Type B pancreatic cell (in vitro differentiated cells): ENCODE measurements at places on chromosomes 1 and 21.
A peak's percentile ranks its signal among the peaks of the same experiment; 100 is the strongest.

DNA sequence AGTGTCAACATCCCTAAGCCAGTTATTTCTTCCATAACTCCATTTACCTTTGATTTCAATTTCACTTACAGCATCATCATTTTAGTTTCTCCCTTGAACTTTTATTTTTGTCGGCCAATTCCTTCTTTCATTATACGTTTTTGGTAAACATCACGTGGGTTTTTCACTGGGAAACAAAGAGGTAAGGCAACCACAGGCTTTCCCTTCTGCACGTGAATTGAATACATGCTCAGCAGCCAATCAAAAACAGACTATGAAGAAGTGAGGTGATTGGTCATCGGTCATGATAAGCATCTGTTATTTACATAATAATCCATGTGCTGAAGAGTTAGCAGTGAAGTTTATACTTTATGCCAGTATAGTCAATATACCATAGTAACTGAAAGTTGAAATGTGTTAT lies 98.7 kb downstream of the NCAM2 start:
- no peak overlapping the region for H3K4me3 ChIP-seq
- no peak for DNase-seq
- no peaks in the 10 kb centered on the region for H3K36me3 ChIP-seq

- peaks cover 5% of the 10 kb centered on the region for H3K4me1 ChIP-seq
- no peaks in the 10 kb centered on the region for H3K27me3 ChIP-seq
- H3K27ac ChIP-seq, result no peak overlapping the region
- no peak for DNase-seq
- peaks cover 31% of the 10 kb centered on the region for H3K36me3 ChIP-seq
- H3K4me3 ChIP-seq, result no peak overlapping the region
Measured at GRCh38 chr1:52691821-52692220, 6.3 kb downstream of the COA7 start.

DNA sequence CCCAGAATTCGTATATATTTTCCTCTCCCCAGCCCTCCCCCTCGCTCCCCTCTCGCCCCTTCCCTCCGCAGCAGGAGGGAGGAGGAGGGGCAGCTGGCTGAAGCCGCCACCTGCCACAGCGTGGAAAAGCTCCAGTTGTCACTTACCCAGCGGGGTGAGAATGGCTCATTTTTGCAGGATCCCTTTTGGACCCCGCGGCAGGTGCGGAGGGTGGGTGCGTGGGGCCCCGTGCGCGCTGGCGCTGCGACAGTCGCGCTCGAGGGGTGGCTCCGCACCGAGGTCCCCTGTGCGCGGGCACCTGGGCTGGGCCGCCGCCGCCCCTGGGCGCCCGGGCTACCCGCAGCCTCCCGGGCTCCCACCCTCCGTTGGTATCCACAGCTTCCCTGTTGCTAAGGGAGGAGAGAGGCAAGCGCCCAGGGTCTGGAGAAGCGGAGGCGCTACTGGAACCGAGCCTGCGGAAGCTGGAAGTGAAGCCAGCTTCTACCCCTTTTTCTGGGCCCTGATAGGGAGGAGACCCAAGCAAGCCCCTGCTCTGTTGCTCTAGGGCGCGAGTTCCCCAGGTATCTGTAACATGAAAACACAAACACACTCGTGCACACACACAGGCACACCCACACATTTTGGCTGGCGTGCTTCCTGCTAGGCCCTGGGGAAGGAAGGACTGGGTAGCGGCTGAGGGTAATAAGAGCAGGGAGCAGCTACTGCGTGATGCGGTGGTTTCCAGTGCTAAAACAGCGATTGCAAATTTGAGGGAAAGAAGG lies at the start of gene ERICH3:
Gene ERICH3 (minus strand): TSS at position 442 of the 761 bp plus-strand sequence. CDS start 273 bp downstream, at position 169.
- H3K27ac ChIP-seq, result no peak within 1 kb of the TSS
- peaks cover 46% of the 10 kb centered on the region for H3K27me3 ChIP-seq
- peak within 1 kb of the TSS; percentile 81 for H3K4me3 ChIP-seq
- no peaks in the 10 kb centered on the region for H3K4me1 ChIP-seq

DNA sequence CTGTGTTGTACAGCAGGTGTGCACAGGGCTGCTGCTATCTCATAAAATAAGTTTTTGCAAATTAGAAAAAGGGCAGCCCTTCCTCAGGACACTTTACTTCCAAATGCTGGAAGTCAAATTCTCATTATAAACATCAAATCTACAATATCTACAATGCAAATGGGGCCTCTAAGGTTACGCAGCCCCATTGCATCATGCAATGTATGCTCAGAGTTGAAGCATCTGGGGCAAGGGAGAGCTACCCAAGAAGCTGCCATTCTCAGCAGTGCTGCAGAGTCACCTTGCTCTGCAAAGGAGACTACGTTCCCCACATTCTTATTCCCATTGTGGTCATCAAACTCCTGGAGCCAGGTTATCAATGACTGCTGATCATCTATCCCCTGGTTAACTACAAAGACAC lies 208.9 kb upstream of the POGK start:
- H3K4me3 ChIP-seq, result no peak overlapping the region
- no peaks in the 10 kb centered on the region for H3K4me1 ChIP-seq
- no peak for DNase-seq
- no peak overlapping the region for H3K27ac ChIP-seq
- H3K27me3 ChIP-seq, result peaks cover 12% of the 10 kb centered on the region
- H3K36me3 ChIP-seq, result no peaks in the 10 kb centered on the region

DNA sequence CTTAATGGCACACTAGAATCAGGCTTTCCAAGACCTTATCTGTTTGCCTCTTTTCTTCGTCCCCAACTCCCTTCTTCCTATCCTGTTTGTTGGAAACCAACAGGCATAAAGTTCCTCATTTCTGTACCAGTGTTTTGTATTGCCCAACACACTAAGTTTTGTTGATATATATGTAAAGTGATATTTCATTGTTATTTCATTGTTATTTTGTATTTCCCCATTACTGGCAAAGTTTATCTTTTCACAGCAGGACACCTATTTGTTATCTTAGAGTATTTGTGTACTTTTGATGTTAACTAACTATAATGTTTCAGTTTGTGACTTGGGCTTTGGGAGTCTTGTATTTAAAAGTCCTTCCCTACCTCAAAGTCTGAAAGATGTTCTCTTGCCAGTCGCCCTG lies 27.1 kb downstream of the FAM20B start:
- H3K36me3 ChIP-seq, result peaks cover 35% of the 10 kb centered on the region
- H3K4me3 ChIP-seq, result no peak overlapping the region
- H3K27me3 ChIP-seq, result no peaks in the 10 kb centered on the region
- H3K4me1 ChIP-seq, result peaks cover 7% of the 10 kb centered on the region
- H3K27ac ChIP-seq, result no peak overlapping the region

DNA sequence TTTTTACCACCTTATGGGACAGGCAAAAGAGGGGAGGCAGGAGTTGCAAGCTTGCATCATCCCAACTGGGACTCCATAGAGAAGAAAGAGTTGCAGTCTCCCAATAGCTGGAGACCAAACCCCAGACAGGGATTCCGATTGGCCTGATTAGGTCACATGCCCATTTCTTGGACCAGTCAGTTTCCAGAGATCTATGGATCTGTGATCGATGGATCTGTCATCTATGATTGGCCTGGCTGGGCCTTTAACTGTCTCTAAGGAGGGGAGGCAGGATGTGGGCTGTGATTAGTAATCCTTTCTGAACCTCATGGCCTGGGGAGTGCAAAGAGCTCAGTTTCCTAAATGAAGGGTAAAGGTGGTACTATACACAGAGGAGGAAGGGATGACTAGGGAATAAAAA lies 252.1 kb downstream of the MATN1 start:
- H3K27me3 ChIP-seq, result peaks cover 24% of the 10 kb centered on the region
- peaks cover 7% of the 10 kb centered on the region for H3K4me1 ChIP-seq

DNA sequence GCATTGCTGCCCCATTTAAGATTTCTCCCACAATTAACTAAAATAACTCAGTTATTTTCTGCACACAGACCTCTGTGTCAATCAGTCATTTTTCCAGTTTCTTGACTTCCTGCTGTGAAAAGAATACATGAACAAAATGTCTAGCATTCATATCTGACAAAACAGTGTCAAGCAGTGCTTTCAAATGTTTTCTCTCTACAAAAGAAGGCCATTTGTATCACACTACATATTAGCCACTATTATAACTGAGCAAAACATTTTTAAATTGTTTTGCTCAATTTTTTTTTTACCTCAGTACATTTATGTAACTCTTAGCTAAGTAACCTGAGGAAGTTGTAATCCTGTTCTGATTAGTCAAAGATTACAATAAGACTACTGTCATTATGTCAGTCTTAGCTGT lies 1498.5 kb upstream of the PRMT6 start:
- H3K36me3 ChIP-seq, result no peaks in the 10 kb centered on the region
- H3K4me1 ChIP-seq, result no peaks in the 10 kb centered on the region
- no peak for DNase-seq
- no peak overlapping the region for H3K27ac ChIP-seq

GRCh38 chr1:35708441-35708921 lies 10.2 kb downstream of the C1orf216 start:
- H3K4me3 ChIP-seq, result peak overlapping the region; percentile 84
- H3K27ac ChIP-seq, result peak overlapping the region; percentile 58
- H3K27me3 ChIP-seq, result peaks cover 60% of the 10 kb centered on the region
- no peaks in the 10 kb centered on the region for H3K36me3 ChIP-seq

DNA sequence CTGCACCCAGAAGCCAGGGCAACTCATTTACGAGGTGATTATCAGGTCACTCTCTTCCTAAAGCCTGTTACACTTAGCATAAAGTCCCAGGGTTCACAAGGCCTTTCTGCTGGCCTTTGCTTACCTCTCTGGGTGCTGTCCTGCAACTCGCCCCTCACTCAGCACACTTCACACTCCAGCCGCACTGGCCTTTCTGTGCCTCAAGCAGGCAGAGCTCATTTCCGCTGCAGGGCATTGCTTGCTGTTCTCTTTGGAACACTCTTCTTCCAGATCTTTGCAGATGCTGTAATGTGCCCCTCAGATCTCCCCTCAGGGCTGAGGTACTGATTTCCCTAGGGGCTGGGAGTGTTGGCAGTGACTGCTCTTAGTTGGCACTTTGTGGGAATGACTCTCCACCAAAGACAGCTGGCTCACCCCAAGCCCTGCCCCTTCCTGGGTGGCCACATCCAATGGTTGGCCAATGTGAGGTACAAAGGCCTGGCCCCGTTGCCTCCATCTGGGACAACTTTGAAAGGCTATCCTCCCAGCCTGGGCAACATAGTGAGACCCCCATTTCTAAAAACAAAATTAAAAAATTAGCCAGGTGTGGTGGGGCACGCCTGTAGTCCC lies 50.8 kb upstream of the SSBP3 start:
- DNase-seq, result no peak
- H3K4me3 ChIP-seq, result no peak overlapping the region
- H3K4me1 ChIP-seq, result peaks cover 40% of the 10 kb centered on the region
- no peak overlapping the region for H3K27ac ChIP-seq
- no peaks in the 10 kb centered on the region for H3K36me3 ChIP-seq

DNA sequence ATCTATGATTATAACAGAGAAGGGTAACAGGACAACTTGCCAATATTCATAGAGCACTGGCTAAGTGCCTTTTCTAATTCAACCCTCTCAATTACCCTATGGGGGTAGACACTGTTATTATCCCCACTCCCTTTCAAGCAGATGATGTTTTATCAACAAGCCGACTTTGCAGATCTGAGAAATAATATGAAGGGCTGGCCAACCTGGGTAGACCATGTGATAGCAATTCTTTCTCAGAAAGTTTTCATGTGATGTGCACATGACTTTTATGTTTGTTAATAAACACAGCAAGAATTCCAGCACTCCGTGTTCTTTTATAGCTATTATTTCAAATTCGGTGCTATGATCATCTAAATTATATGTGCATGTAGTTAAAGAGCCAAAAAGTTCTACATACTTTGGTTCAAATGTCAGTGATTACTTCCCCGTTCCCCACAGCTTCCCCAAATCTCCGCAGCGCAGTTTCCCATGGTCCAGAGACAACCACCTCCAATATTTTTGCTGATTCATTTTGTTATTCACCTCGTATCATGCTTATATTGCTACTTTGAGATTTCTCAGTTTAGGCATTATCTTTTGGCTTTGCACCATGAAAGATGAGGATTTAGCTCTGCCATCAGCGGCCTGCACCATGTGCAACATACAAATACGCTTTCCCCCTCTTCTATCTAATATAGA lies 96.7 kb upstream of the GADD45A start:
- peaks cover 21% of the 10 kb centered on the region for H3K4me1 ChIP-seq
- DNase-seq, result no peak
- no peak overlapping the region for H3K4me3 ChIP-seq
- H3K36me3 ChIP-seq, result no peaks in the 10 kb centered on the region
- peaks cover 3% of the 10 kb centered on the region for H3K27me3 ChIP-seq

DNA sequence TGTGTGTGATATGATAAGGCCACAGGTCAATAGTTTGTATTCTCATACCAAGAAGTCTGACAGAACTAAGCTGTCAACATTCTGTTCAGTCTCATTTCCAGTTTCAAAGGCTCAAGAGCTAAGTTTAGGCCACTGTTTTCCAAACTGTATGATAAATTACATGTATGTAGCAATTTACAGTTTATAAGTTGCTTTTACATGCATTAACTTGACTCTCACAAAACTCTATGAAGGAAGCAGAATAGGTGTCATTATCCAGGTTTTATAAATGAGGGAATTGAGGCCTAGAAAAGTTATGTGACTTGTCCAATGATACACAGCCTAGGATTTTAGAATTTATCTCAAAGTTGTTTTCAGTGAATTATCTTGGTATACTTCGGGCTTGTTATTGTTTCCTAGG lies 23.4 kb downstream of the FMO5 start:
- peaks cover 10% of the 10 kb centered on the region for H3K36me3 ChIP-seq
- DNase-seq, result no peak
- no peak overlapping the region for H3K27ac ChIP-seq
- H3K27me3 ChIP-seq, result no peaks in the 10 kb centered on the region

DNA sequence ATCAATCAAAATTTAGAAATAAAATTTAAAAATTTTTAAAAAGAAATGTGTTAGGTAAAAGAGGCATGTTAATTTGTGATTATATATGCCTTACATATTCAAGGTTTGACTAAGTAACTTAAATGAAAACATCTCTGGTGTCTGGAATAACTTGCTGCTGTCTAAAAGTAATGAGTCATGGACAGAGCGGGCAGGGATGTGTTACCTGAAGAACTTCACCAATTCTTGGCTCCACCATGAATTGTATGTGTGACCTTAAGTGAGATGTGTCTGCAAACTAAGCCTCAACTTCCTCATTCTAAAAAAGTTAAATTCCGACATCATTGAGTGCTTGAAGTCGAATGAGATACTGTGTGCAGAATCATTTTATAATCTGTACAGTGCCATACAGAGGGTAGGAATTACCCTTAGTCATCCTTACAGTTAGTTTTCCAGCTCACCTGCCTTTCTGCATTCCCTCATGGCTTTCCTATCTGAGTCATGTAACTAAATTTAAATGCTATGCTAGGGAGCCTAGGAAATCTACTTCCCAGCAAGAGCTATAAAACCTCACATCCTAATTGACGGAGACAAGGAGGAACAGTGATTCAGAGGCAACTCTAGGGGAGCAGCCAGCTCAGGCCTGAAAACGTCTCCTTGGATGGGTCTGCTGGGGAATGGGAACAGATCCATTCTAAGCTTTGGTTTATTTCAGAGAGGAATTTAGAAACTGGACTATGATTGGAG lies 100.7 kb upstream of the TSPAN2 start:
- peaks cover 33% of the 10 kb centered on the region for H3K4me1 ChIP-seq
- peak overlapping the region; percentile 47 for H3K27ac ChIP-seq
- no peak for DNase-seq
- no peaks in the 10 kb centered on the region for H3K27me3 ChIP-seq
